NCI-H2029 (cell line): ENCODE measurements at places on chromosomes 12 and 14.

GRCh38 chr12:71838231-71838630, 1.3 kb upstream of the TBC1D15 start:
- DNase-seq, result no peak

- DNase-seq, result no peak
Observed at GRCh38 chr14:94470311-94470710, 5.7 kb downstream of the SERPINA9 start.

GRCh38 chr12:31362759-31363415, 36.9 kb upstream of the SINHCAF start:
- peak; percentile 47 for DNase-seq

GRCh38 chr14:92520102-92521057, 6.8 kb downstream of the RIN3 start:
- no peak for DNase-seq

DNA sequence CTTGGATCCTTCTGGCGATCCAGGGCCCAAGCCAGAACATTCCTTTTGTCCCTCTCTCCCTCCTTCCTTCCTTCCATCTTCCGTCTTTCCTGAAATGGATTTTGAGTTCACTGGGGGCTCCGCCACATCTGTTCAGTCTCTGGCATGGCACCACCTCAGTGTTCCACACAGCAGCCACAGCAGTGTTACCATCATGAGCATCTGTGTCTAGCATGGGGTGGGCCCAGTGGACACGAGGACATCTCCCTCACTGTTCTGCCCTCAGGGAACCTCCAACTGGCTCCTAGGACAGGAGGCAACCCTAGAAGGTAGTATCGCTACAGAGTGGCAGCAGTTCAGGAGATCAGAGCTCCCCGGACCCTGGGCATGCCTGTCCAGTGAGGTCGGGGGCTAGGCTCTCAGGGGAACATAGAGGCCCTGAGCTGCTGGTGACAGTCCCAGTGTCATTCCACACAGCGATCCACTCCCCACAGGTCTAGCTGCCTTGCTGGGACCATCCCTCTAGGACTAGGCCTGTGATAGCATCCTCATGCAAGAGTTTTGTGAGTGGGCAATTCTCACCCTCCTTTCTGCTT, 59.0 kb downstream of the GALNT16 start:
- DNase-seq, result no peak

- DNase-seq, result peak; percentile 69
Observed at GRCh38 chr14:74140374-74140850, 55.7 kb downstream of the LIN52 start.

DNA sequence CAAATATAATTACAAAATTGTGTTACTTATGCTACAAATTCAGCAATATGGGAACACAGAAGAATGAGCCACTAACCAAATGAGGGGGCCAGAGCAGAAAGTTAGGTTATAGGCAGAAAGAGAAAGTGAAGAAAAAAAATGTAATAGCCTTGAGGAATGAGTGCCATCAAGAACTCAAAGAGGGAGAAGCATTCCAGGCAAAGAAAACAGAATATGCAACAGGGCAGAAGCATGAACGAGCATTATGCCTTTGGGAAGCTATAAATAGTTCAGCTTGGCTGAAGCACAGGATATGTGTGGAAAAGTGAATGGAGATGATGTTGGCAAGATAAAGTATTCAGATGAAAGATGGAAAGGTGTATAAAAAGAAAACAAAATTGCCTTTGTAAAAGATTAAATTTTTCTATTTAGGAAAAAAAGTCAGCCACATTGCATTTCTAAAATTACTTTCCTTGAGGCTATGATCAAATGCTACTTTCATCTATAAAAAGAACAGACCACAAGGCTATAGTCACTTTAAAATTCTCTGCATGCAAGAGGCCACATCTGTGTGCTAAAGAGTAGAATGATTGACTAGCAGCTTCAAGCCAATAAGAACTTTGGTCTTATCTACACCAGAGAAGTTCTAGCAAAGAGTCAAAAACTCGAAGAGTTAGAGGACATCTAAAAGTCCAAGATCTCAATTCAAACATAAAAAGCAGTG, 193.6 kb upstream of the GARIN6 start:
- no peak for DNase-seq
